NCI-H187 treated with DMSO at 0.1 percent for 48 hours (cell line): ENCODE measurements at places on chromosomes 1 and 21.

DNA sequence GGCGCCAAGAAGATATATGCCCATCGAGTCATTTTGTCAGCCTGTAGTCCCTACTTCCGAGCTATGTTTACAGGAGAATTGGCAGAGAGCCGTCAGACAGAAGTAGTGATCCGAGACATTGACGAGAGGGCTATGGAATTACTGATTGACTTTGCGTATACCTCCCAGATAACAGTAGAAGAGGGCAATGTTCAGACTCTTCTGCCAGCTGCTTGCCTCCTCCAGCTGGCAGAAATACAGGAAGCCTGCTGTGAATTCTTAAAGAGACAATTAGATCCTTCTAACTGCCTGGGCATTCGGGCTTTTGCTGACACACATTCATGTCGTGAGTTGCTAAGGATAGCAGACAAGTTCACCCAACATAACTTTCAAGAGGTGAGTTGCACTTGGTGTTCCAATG, 19.1 kb downstream of the KLHL20 start:
- no peak for DNase-seq

DNA sequence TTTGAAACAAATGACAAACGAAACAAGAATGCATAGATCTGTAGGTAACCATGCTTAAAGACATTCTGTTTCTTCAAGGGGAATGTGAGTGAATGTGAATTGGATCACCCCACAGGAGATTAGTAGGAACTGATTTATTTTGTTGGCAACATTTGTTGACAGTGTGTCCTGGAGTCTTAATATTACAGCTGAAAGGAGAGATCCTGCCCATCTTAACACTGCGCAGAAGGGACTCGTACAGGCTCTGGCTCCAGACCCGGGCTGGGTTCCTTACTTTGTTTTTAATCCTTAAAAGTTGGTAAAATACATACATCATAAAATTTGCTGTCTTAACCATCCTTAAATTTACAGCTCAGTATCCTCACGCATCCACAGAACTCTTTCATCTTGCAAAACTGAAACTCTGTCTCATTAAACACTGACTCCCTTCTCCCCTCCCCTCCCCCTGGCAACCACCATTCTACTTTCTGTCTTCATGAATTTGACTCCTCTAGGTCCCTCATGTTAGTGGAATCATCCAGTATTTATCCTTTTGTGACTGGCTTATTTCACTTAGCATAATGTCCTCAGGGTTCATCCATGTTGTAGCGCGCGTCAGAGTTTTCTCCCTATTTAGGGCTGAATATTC, 74.1 kb downstream of the GALNT2 start:
- no peak for DNase-seq

GRCh38 chr1:25484096-25484495, 53.4 kb downstream of the MACO1 start:
- DNase-seq: peak; percentile 23

DNA sequence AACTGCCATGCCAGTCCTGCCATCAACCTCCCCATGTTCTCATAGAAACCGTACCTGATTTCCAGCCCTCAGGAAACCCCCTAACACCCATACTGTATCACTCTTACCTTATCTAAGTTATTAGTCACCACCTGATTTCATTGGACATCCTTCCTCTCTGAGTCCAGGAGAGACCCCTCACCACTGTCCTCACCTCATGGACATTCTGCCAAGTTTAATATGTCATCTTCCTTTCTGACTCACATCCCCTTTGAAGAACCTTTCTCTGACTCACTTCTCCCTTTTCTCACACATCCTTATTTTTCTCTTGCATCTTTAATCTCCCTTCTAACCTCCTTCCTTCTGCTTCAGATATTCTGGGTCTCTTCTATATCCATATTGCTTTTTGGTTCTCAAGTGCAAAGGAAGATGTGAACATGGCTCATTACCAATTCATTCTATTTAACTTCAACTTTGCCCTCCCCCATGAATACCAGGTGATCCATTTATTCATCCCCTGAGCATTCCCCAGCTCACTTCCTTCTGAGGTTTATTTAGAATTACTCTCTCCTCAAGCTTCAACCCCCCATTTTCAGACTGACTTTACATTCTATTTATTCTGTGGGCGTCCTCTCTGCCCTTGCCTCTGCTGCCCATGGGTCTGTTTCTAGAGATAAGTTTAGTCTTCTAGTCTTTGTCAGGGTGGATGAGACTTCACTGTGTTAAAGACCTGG, 206.8 kb upstream of the ESRRG start:
- no peak for DNase-seq

- no peak for DNase-seq
Measured at GRCh38 chr1:234960722-234961455, 167.7 kb downstream of the TOMM20 start.

DNA sequence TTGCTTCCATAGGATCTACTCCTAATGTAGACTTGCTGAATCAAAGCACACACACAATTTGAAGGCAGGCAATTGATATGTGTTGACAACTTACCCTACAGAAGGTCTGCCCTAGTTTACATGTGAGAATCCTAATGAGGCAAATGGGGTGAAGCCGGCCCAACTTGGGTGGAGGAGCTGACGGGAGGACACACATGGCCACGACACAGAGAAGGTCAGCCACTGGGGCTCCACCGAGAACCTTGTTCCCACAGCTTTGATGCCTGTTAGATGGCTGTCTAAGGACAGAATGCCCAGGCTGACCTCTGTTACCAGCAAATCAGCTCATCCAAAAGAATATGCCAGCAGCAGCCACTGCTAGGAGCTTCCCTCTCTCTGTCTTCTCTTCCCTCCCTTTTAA, 1.5 kb upstream of the PLA2G2D start:
- DNase-seq: no peak
